ENCODE measurements at places on chromosomes 12 and 14. TPM values are rescaled to one million over a fixed set of nuclear protein-coding genes. Genes with fewer than 3 reads are reported as not detected.

Gene L3HYPDH
- 52.3 TPM for total RNA-seq

Gene DENND5B
- 61.6 TPM for total RNA-seq

Gene IL31
- total RNA-seq = not detected

Gene LRTM2
- total RNA-seq = 3.8 TPM

Gene CFAP251
- 6.0 TPM for total RNA-seq

Gene TMEM132C
- 15.1 TPM for total RNA-seq

Gene COX8C
- not detected for total RNA-seq

Gene MDM1
- total RNA-seq = 47.8 TPM

Gene RNASE1
- 65.1 TPM for total RNA-seq

Gene FOXN4
- 3.4 TPM for total RNA-seq

Gene GPR162
- total RNA-seq = 35.4 TPM

Gene AVPR1A
- 25.7 TPM for total RNA-seq

Gene SLC25A47
- 0.22 TPM for total RNA-seq

Gene MYF6
- total RNA-seq = 19.2 TPM

Gene POC1B
- 29.8 TPM for total RNA-seq

Gene NIN
- 79.1 TPM for total RNA-seq

Gene SSPN
- total RNA-seq = 41.0 TPM

Gene SRRM4
- total RNA-seq = 21.8 TPM

Gene GDF3
- not detected for total RNA-seq

Gene B3GNT4
- total RNA-seq = 0.88 TPM

Gene SMAGP
- total RNA-seq = 6.8 TPM

Gene TAS2R50
- total RNA-seq = 17.0 TPM

Gene AKAP5
- 3.8 TPM for total RNA-seq

Gene TC2N
- 12.0 TPM for total RNA-seq

Gene OR4E1
- not detected for total RNA-seq

Gene LIN7A
- 35.1 TPM for total RNA-seq

Gene TAS2R42
- not detected for total RNA-seq

Gene RESF1
- total RNA-seq = 77.7 TPM

Gene PCED1B
- total RNA-seq = 0.82 TPM

Gene PIK3C2G
- 2.5 TPM for total RNA-seq

Gene NGB
- total RNA-seq = 1.4 TPM

Gene RNF34
- 54.9 TPM for total RNA-seq

Gene RGS6
- total RNA-seq = 13.5 TPM

Gene USP44
- total RNA-seq = 2.2 TPM

Gene POTEG
- total RNA-seq = not detected

Gene KMT2D
- 81.4 TPM for total RNA-seq
